ENCODE measurements at places on chromosomes 1 and 21.

- no peak for DNase-seq
Observed at GRCh38 chr1:231416901-231417300, 5.2 kb downstream of the EGLN1 start.

- no peak for DNase-seq
Observed at GRCh38 chr21:32371913-32372314, 20.9 kb downstream of the URB1 start.

DNA sequence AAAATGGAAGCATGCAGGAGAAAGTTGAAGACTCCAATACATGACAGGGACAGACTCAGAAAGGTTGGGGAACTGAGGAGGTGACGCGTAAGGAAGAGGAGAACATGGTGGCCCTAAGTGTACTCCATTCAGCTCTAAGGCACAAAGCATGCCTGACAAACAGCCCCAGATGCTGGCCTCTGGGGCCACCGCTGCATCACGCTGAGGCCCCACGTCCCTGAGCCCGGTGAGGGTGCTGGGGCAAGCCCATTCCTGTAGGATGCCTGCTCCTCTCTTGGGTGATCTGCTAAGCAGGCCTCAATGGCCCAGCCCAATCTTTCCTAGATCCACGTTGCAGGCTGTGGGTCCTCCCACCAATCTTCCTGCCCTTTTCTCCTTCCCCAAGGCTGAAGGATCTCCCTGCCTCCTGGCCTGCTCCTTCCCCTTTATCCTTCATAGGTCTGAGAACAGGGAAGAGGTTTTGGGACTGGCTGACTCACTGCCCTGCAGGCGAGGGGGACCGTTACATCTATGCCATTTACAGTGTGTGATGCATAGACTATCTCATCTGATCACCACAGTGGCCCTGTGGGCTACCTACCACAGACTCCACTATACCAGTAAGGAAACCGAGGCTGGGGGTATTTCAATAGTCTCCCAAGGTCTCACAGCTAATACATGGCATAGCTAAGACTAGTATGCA, 16.8 kb upstream of the NID1 start:
- no peak for DNase-seq

DNA sequence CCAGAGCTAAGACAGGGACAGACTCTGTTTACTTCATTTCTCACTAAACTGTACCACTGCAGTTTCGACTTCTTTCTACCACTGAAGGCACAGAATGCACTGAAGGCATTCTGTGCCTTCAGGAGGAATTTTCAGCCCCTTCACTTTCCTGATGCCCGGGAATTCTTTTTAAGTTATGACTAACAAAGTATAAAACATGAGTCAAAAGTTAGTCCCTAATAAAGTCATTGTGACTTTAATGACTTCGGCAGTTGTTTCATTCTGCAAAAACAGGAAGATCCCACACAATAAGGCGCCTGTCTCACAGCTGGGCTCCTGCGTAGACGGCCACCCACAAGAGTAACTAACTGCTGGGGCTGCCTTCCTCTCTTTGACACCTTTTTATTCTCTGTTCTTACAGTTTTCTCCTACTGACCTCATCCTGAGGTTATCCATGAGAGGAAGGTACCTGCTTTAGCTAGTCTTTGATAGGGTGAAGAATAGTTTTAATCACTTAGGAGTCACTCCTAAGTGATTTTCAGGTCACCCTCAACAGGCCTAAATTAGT, 183.9 kb upstream of the SGIP1 start:
- DNase-seq, result no peak

- DNase-seq, result no peak
Observed at GRCh38 chr1:235679644-235680043, 30.1 kb upstream of the GNG4 start.

GRCh38 chr1:225653463-225654276, 747 bp upstream of the ENAH start:
- DNase-seq, result peak; percentile 14

DNA sequence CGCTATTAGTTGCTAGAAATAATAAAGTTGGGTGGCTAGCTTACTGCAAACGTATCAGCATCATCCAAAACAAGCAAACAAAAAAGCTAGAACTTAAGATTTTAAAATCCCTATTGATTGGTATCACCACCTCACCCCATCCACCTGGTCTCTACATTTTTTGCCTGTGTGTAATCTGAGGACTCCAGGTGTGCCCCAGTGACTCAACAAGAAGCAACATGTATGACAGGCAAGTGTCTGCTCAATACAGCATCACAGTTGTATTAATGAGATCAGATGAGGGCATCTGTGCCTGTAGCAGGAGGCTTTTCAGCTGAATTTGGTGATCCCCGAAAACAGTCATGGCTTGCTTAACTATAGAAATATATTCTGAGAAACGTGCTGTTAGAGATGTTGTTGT, 14.6 kb upstream of the PAPPA2 start:
- DNase-seq, result no peak

GRCh38 chr1:6464514-6464836, 1.5 kb downstream of the TNFRSF25 start:
- DNase-seq, result no peak

GRCh38 chr1:228646717-228647522, 88.4 kb upstream of the RHOU start:
- peak; percentile 66 for DNase-seq

GRCh38 chr1:85707267-85707989, 805 bp downstream of the ZNHIT6 start:
- no peak for DNase-seq

DNA sequence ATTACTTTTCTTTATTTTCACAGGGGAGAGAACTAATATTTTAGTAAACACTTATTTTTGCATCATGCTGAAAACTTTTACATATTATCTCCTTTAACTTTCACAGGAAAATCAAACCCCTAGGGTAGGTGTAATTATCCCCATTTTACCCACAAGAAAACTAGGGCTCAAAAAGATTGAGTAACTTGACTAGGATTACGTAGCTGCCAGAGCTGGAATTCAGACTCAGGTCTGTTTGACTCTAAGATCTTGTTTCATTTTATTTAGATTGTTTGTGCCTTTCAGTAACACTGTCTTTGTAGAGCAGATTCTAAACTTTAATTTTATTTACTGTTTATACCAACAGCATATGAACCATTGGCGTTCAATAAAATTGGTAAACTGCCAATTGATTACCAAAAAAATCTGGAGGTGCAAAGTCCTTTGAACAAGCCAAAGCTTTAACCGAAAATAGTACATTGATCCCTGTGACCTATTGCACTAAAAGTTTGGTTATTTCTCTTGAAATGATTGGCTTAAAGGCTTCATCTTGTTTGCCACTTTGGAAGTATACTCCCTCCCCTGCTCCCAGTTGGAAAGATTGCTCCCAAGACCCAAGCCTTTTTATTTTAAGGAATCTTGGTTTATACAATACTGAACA, 71.0 kb upstream of the WDR26 start:
- no peak for DNase-seq

DNA sequence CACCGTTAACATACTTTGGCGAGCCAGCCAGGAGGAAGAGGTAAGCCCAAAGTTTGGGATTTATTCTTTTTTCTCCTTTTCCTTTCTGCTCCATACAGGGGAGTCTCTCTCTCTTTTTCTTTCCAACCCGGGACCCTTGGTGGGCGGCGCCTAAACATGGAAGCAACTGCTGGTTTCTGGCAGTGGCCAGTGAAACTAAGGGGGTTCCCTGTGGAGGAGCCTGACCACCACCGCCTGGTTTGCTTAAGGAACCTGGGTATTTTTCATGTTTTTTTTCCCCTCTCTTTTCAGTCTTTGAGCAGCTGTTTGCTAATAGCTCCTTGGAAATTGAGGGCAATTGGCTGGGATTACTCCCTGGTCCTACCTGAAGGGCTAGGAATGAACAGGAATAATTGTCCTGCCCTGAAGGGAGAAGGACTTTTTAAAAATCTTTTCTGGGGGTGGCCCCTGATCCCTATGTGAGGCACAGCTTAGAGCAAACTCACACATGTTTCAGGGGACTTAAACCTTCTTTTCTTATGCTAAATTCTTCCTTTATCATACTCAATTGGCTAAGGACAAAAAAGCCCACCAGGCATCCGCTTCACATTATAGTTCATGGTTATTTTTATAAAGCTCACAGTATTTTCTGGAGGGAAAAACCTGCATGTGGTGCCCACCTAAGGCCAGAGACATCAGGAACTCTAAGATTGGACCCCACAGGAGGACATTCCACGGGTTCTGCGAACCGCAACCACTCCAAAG, 61.3 kb upstream of the PLD5 start:
- DNase-seq, result no peak

Data from DMS 273 treated with DMSO at 0.1 percent for 48 hours (cell line).